ENCODE measurements at places on chromosomes 12 and 14.

DNA sequence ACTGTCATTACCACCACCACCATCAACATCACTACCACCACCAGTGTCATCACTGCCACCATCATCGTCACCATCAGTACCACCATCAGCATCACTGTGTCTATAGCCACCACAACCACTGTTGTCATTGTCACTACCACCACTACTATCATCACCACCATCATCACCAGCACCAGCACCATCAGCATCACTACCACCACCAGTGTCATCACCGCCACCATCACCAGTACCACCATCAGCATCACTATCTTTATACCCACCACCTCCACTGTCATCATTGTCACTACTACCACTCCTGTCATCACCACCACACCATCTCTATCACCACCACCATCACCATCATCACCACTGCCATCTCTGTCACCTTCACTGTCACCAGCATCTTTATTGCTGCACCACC is 60.6 kb downstream of the BEGAIN start:
- no peak for DNase-seq

DNA sequence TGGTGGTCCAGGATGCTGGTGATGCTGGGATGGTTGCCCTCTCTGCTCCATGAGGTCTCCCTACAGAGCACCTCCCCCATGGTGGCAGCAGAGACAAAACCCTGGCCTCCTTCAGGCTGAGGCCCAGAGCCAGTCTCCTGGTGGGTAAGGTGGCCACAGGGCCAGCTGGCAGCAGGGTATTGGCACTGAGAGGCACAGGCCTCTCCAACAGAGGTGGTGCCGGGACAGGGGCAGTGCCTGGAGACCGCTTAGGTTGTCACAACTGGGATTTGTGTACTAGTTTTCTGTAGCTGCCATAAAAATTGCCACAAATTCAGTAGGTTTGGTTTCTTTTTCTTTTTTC is 6.1 kb upstream of the MTA1 start:
- no peak for DNase-seq

DNA sequence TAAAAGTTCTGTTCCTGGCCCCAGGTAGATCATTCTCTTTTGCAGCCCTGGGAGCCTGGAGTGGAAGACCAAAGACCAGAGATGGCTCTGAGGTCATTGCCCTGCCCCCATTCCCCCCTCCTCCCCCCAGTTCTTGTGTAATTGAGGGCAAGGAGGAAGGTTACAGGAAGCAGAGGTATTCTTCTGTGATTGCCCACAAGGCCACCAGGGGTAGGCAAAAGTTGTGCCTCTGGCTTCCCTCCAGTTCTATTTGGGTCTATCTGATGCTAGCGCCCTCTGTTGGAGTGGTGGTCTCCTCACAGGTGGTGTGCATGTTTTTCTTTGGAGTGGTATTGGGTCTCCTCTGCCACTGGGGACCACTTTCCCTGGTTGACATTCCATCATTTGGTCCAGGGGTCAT is 41.2 kb upstream of the CRY1 start:
- no peak for DNase-seq

GRCh38 chr12:116368196-116369194 is 91.0 kb upstream of the MED13L start:
- DNase-seq: no peak

DNA sequence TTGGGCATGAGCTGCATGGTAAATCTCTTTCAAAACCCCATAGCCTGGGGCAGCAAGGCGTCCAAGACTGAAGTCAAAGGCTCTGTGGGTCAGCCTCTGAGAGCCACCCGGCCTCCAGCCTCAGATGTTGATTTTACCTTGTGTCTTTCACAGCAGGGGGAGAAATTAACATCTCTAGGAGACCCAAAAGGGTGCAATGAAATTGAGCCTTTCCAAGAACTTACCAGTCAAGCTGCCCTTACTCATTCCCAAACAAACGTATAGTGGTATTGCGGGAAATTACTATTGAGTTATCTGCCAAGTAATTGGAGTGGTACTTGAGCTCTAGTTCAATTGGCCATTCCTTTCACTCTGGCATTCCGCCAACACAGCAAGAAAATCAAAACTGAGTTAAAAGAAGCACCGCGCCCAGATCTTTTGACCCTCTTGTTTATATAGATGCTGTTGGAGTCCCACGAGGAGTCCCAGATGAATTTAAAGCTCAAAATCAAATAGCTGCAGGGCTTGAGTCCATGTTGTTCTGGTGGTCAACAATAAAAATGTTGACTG is 380.7 kb upstream of the SYT1 start:
- no peak for DNase-seq

DNA sequence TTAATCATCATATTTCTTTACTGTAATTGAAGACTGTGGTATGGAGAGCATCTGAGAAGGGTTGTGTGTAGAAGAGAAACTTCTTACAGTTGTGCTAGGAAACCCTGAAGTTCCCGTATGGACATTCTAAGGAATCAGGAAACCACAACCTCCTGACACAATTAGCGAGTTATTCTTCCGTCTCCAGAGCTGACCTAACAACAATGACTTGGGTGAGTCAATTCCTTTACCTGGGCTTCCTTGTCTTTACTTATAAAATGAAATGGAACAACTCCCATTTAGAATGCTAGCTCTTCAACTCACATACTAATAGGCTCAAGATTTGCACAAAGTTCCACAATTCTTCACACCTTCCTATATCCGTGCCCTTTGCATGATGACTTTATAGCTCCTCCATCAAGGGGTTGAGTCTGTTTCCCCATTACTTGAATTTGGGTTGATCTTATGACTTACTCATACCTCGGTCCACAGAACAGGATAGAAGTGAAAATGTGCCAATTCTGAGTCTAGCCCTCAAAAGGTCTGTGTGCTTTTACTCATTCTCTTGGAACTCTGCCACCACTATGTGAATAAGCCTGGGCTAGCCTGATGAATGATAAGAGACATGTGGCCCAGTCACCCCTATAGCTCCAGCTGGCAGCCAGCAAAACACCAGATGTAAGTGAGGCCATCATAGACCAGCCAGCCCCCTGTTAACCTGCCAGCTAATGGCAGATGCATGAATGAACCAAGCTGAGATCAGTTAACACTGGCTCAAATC is 459.4 kb downstream of the ETNK1 start:
- DNase-seq: peak; percentile 79

- DNase-seq: no peak
Observed at GRCh38 chr12:20377750-20378149, 9.4 kb downstream of the PDE3A start.

DNA sequence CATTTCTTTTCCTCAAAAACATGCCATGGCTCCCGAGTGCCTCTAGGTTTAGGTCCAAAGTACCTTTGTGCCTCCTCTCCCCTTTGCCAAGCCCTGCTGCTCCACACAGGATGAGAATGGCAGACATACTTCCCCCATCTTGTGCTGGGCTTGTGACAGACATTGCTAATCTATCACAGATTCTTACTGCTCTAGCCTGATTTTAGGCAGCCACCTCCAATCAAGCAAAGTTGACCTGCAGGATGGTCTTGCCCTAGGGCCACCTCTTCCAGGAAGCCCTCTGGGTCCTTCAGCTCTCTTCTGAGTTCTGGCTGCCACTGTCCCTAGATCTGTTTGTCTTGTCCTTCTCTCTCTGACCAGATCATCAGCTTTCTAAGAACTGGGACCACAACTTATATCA is 20.5 kb downstream of the FOXN4 start:
- DNase-seq: no peak

- peak; percentile 17 for DNase-seq
Observed at GRCh38 chr12:59873136-59873535, 277.3 kb downstream of the SLC16A7 start.

- DNase-seq: no peak
Observed at GRCh38 chr12:68231229-68231628, 5.6 kb upstream of the IL26 start.

DNA sequence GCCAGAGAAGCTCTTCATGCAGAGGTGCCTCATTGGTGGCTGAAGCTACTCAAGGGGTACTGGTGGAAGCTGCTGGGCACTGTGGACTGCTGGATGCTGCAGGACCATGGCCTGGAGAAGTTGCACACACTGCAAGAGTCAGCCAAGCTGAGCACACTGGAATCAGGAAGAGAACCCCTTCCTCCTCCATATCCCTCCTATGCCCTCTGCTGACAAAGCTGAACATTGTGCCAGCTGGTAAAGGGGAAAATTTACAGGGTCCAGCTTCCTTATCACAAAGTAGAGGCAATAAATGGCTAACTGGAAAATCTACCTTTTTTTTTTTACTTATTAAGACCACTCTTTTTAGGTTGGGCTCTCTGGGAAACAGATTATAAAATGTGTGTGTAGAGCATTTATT is 6.5 kb downstream of the CCDC175 start:
- DNase-seq: no peak

GRCh38 chr12:81128930-81129554 is 51.2 kb downstream of the ACSS3 start:
- peak; percentile 34 for DNase-seq

GRCh38 chr14:65824285-65824977 is 411.9 kb downstream of the FUT8 start:
- DNase-seq: peak; percentile 61

GRCh38 chr14:71529848-71530247 is 402.4 kb upstream of the RGS6 start:
- DNase-seq: no peak

GRCh38 chr12:19245666-19246065 is 116.1 kb downstream of the PLEKHA5 start:
- no peak for DNase-seq

GRCh38 chr12:120980800-120981368 is 2.5 kb downstream of the HNF1A start:
- DNase-seq: no peak

- no peak for DNase-seq
Observed at GRCh38 chr12:74108729-74109128, 428.9 kb upstream of the ATXN7L3B start.

DNA sequence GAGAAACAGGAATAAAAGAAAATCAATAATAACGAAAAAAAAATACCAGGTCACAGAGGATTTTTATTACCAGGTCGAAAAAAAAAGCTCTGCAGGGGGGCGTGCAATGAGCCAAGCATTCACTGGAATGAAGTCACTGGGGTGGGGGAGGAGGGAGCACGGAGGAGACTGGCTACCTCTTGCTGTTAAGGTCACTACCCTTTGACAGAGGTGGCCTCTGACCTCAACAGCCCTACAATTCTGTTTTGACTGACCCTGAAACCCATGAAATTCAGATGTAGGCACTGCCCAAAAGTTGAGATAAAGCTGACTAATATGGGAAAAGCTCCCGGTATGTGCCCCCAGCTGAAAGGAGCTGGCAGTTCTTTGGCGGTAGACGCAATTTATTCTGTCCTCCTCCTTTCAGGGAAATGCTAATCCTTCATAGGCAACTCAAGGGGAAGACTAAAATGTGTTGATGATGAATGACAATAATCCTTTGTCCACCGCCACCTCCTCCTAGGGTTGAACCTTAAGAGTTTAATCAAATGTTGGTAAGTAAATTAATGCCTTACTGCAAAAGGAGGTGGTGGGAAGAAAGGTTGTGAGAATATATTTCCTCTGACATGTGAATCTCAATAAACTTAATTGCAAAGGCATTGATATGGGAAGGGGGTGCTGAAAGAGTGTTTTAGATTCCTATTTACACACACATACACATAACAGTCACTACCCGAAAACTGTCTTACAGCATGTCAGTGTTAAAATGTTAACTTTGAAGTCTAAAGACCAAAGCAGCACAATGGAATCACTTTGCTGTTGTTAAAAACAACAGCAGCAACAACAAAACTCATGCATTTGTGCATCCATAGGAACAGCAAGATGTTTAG is 6.3 kb upstream of the RIC8B start:
- DNase-seq: peak; percentile 36

DNA sequence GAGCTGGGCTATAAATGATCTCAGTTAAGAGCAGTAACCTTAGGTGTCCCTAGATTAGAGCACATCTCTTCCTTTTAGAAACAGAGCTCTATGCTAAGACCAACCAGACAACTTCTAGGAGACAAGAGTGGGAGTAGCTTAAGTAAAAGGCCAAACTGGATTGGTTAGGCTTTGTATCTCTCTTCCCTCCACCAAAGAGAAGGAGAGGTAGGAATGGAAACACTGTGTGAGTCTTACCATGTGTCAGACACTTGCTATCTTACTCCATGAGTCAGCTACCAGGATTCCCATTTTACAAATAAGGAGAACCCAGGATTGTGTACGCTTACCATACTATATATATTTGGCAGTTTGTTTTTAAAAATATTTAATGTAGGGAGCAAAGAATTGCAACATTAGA is 122.9 kb downstream of the PAX9 start:
- DNase-seq: no peak

- DNase-seq: peak; percentile 36
Observed at GRCh38 chr14:98138666-98139065, 1133.3 kb downstream of the BCL11B start.

- peak; percentile 33 for DNase-seq
Observed at GRCh38 chr12:88866881-88867280, 286.6 kb upstream of the KITLG start.

DNA sequence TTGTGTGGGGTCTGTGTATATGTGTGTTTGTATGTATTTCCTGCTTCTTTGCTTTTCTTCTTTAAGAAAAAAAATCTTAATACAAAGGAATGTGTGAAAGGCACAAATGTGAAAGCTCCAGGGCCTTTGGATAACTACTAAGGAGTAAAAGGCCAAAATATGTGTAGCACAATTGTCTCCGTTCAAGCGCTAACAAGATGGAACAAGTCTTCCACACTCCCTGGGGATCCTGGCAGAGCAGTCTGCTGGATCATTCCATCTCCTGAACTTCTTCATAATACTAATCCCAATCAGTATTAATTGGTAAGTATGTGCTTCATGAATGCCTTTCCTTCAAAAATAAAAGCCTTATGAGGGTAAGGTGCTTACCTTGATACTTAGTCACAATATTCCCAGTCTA is 462.5 kb upstream of the TBX3 start:
- no peak for DNase-seq

GRCh38 chr14:72291908-72292688 is 359.9 kb downstream of the RGS6 start:
- DNase-seq: peak; percentile 9

GRCh38 chr12:130966443-130967030 is 12.8 kb downstream of the ADGRD1 start:
- DNase-seq: no peak

- DNase-seq: no peak
Observed at GRCh38 chr14:75064205-75064567, 362 bp upstream of the ACYP1 start.

GRCh38 chr14:102481791-102482238 is 27.8 kb downstream of the ANKRD9 start:
- no peak for DNase-seq

- no peak for DNase-seq
Observed at GRCh38 chr14:99445931-99446330, 34.7 kb downstream of the SETD3 start.

GRCh38 chr14:59534361-59534987 is 42.1 kb downstream of the CCDC175 start:
- no peak for DNase-seq

DNA sequence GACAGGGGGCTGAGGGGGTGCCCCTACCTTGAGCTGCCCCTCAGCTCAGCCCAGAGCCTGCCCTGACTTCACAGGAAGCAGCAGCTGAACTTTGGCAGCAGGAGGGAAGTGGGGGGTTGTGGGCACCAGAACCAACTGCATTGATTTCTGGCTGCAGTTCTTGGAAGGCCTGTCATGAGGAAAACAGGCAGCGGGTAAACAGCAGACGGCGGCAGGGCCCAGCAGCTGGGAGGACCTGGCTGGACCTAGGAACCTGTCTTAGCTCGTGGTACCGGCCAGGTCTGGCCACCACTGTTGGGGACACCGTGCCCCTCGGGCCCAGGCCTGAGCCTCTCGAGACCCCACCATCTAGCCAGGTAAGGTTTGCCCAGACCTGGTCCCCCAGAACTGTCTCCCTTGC is 154.2 kb upstream of the MYL2 start:
- no peak for DNase-seq
